Left lung (tissue), 14 donors: ENCODE measurements at places on chromosomes 4 and X. TPM values are rescaled to one million over a fixed set of nuclear protein-coding genes. Genes with fewer than 3 reads are reported as not detected.

GRCh38 chrX:126272795-126273497 lies 106.9 kb upstream of the DCAF12L2 start:
- no peaks in the 10 kb centered on the region for H3K27me3 ChIP-seq
- H3K36me3 ChIP-seq = no peaks in the 10 kb centered on the region
- no peak overlapping the region for H3K27ac ChIP-seq
- H3K4me3 ChIP-seq = no peak overlapping the region
- H3K4me1 ChIP-seq = no peaks in the 10 kb centered on the region

DNA sequence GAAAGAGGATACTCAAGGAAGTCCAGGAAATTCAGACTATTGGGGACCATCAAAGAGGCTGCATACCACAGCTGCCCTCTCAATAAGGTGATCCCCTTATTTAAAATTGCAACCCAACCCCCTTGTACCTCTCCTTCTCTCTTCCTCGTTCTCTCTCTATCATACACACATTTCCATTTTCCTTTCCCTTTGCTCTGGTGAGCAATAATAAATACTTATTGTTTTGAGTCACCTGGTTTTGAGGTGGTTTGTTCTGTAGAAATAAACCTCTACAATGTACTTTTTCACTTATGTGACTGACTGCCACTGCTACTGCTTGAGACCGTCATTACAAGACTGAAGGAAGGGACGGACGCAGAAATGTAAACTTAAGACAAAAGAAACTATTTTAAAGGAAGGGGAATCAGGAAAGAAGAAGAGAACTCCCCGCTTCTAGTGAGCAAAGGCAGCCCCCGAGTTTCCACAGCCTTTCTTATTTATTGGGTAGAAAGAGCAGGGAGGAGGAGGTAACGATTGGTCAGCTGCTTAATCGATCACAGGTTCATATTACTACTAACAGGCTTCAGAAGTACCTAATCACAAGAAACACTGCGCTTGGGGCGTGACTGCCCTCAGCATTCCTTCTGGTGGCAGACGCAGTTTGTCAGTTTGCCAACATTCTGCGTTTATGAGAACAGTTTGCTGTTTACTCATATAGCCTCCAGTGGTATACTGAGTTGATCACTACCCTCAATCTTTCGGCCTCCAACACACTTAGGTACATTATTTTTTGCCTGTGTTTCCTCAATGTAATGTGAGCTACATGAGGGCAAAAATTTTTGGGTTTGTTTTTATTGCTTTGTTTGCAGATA lies 16.9 kb upstream of the TMEM165 start:
- no peak overlapping the region for H3K4me3 ChIP-seq
- H3K27me3 ChIP-seq = no peaks in the 10 kb centered on the region
- no peaks in the 10 kb centered on the region for H3K36me3 ChIP-seq
- H3K27ac ChIP-seq = no peak overlapping the region

GRCh38 chr4:128827296-128827695 lies 17.8 kb downstream of the JADE1 start:
- H3K27me3 ChIP-seq = no peaks in the 10 kb centered on the region
- H3K27ac ChIP-seq = no peak overlapping the region
- DNase-seq = no peak
- no peak overlapping the region for H3K4me3 ChIP-seq
- H3K4me1 ChIP-seq = peaks cover 52% of the 10 kb centered on the region

GRCh38 chrX:15751155-15751819 lies 13.2 kb downstream of the CA5B start:
- H3K27ac ChIP-seq = peak overlapping the region; percentile 78
- H3K4me3 ChIP-seq = no peak overlapping the region
- no peaks in the 10 kb centered on the region for H3K36me3 ChIP-seq
- H3K4me1 ChIP-seq = peaks cover 17% of the 10 kb centered on the region
- DNase-seq = no peak

GRCh38 chrX:37943554-37944344 lies 62.6 kb upstream of the SYTL5 start:
- H3K4me3 ChIP-seq = no peak overlapping the region
- no peak overlapping the region for H3K27ac ChIP-seq
- H3K27me3 ChIP-seq = no peaks in the 10 kb centered on the region
- no peak for DNase-seq
- no peaks in the 10 kb centered on the region for H3K36me3 ChIP-seq
- no peaks in the 10 kb centered on the region for H3K4me1 ChIP-seq

DNA sequence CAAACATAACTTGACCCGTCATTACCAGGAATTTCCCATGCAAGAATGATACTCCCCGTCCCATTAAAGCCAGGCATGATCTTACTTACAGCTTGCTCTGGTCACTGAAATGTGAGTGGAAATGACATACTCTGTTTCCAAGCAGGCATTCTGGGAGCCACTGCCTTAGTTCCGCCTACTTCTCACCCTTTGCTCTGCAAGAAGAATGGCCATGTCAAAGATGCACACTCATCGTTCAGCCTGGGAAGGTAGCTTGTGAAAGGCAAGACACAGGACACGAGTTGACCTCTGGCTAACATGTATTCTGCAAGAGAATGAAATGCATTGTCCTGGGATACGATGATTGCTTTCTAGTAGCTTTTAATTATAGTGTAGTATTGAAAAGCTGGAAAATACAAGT lies 1144.4 kb downstream of the NLGN4X start:
- H3K36me3 ChIP-seq = no peaks in the 10 kb centered on the region
- H3K4me1 ChIP-seq = no peaks in the 10 kb centered on the region
- no peaks in the 10 kb centered on the region for H3K27me3 ChIP-seq
- DNase-seq = no peak

GRCh38 chr4:10456260-10456594 lies 999 bp downstream of the ZNF518B start:
- H3K4me1 ChIP-seq = peaks cover 20% of the 10 kb centered on the region
- H3K27me3 ChIP-seq = peaks cover 39% of the 10 kb centered on the region
- peak overlapping the region; percentile 57 for H3K27ac ChIP-seq

DNA sequence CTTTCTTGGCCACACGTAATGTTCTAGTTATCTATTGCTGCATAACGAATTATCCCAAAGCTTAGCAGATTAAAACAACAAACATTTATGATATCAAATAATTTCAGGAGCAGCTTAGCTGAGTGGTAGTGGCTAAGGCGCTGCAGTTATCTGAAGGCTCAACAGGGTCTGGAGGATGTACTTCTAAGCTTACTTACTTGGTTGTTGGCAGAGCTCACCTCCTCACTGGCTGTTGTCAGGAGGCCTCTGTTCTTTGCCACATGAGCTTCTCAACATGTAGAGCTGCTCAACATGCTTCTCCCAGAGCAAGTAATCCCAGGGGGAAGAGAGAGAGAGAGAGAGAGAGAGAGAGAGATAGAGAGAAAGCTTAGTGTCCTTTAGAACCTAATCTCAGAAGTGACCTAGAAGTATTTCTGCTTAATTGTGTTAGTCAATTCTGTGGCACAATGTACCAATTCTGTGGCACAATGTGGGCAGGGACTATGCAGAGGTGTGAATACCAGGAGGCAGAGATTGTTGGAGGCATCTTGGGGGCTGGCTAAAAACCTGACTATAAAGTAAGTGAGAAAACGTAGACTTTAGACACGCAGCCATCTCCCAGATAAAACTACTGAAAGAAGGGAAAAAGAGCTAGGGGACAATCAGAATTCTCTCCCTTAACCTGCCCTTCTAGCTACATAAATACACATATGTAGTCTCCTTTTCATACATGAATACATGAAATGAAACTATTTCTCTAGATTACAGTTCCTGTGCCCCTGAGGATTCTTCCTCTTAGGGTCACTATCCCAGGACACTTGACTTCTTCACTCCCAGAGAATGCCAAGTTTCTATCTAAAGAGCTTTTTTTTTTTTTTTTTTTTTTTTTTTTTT lies 40.2 kb downstream of the HOPX start:
- no peaks in the 10 kb centered on the region for H3K4me1 ChIP-seq
- no peak for DNase-seq
- H3K27ac ChIP-seq = no peak overlapping the region
- H3K27me3 ChIP-seq = no peaks in the 10 kb centered on the region

- H3K36me3 ChIP-seq = peaks cover 16% of the 10 kb centered on the region
- H3K27ac ChIP-seq = no peak overlapping the region
- DNase-seq = no peak
- no peaks in the 10 kb centered on the region for H3K27me3 ChIP-seq
These were observed 733 bp downstream of the CCNA2 start for GRCh38 chr4:121822796-121823504.

DNA sequence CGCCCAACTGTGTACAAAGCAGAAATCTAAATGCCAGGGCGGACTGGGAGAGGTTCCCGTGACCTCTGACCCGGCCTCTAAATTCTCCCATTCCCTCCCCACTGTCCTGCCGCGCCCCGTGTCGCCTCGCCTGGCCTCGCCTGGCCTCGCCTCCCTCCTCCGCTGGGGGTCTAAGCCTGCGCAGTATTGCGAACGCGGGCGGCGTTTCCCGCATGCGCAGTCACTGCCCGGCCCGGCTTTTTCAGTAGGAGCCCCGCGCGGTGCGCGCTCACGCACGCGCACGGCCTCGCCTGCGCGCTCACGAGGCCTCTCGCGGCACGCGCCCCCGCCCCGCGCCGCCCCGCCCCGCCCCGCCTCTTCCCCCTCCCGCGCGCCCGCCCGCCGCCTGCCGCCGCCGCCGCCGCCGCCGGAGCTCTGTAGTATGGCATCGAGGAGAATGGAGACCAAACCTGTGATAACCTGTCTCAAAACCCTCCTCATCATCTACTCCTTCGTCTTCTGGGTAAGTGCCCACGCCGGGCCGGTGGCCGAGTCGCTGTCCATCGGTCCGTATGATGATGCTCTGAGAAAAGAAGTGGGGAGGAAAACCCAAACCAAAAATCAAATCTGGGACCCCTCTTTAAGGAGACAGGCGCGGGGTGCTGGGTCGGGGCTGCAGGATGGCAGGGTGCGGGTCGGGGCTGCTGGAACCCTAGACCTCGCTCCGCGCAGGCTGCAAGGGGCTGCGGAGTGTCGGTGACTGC lies at the start of gene TSPAN7:
TSS of gene TSPAN7 (plus strand) at position 417 of the 743 bp plus-strand sequence. CDS start at position 422, 5 bp downstream.
- H3K4me1 ChIP-seq = no peaks in the 10 kb centered on the region
- no peaks in the 10 kb centered on the region for H3K27me3 ChIP-seq
- H3K4me3 ChIP-seq = peak within 1 kb of the TSS; percentile 50
- DNase-seq = peak; percentile 80

GRCh38 chr4:161249779-161250440 lies 913.9 kb downstream of the FSTL5 start:
- H3K4me1 ChIP-seq = no peaks in the 10 kb centered on the region
- H3K27me3 ChIP-seq = no peaks in the 10 kb centered on the region
- DNase-seq = no peak
- H3K36me3 ChIP-seq = no peaks in the 10 kb centered on the region

DNA sequence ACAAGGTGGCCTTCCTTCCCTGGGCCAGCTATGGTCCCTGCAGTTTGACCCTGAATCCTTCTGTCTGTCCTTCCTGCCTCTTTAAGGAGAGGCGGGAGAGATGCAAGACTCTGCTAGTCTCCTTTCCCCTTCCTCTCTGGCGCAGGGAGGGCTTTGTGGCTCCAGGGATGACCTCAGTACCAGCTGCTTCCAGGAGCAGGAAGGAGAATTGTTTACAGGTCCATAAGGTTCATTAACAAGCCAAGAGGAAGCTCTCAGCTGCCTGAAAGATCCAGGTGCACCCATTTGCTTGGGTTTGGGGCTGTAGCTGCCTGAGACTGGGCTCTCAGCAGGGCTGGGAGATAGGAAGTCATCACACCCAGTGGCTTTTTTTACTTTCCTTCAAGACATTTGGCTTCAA lies 4.0 kb upstream of the FATE1 start:
- DNase-seq = no peak
- no peaks in the 10 kb centered on the region for H3K4me1 ChIP-seq
- no peaks in the 10 kb centered on the region for H3K27me3 ChIP-seq
- no peak overlapping the region for H3K27ac ChIP-seq
- H3K36me3 ChIP-seq = no peaks in the 10 kb centered on the region

- no peaks in the 10 kb centered on the region for H3K36me3 ChIP-seq
- no peaks in the 10 kb centered on the region for H3K27me3 ChIP-seq
- DNase-seq = no peak
- H3K4me1 ChIP-seq = no peaks in the 10 kb centered on the region
- no peak overlapping the region for H3K27ac ChIP-seq
- no peak overlapping the region for H3K4me3 ChIP-seq
These were observed 270.7 kb downstream of the GRXCR1 start for GRCh38 chr4:43163101-43163792.

- no peak for DNase-seq
- no peaks in the 10 kb centered on the region for H3K4me1 ChIP-seq
- no peaks in the 10 kb centered on the region for H3K36me3 ChIP-seq
- H3K4me3 ChIP-seq = no peak overlapping the region
- H3K27ac ChIP-seq = no peak overlapping the region
These were observed 5.7 kb downstream of the JAKMIP1 start for GRCh38 chr4:6194458-6195195.

GRCh38 chr4:1359976-1360375 lies 13.0 kb downstream of the UVSSA start:
- no peaks in the 10 kb centered on the region for H3K36me3 ChIP-seq
- peaks cover under 1% of the 10 kb centered on the region for H3K4me1 ChIP-seq
- H3K27me3 ChIP-seq = no peaks in the 10 kb centered on the region
- H3K27ac ChIP-seq = no peak overlapping the region

DNA sequence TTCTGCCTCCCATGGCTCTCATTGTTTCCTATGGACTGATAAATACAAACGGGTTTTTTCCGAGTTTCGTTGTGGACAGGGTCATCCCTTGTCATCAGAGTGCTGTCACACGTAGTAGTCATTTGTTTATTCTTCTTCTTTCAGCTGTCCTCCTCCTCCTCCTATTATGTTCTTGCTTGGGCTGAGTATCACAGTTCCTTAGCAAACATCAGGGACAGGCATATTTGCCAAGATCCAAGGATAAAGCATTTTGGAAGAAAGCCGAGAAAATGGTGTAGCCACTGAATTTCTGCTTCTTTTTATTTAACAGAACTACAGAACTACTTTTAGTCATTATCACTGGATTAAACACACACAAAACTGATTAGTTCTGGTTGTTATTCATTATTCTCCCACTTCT lies 167.9 kb downstream of the MAML3 start:
- H3K4me3 ChIP-seq = no peak overlapping the region
- no peak for DNase-seq
- no peak overlapping the region for H3K27ac ChIP-seq

- H3K4me1 ChIP-seq = no peaks in the 10 kb centered on the region
- no peaks in the 10 kb centered on the region for H3K27me3 ChIP-seq
- H3K36me3 ChIP-seq = no peaks in the 10 kb centered on the region
- H3K4me3 ChIP-seq = no peak overlapping the region
These were observed 110.9 kb upstream of the ANK2 start for GRCh38 chr4:112938461-112939058.

GRCh38 chr4:3486541-3487540 lies 23.7 kb downstream of the DOK7 start:
- H3K27ac ChIP-seq = no peak overlapping the region
- H3K4me1 ChIP-seq = no peaks in the 10 kb centered on the region
- DNase-seq = no peak
- H3K4me3 ChIP-seq = no peak overlapping the region
- H3K27me3 ChIP-seq = peaks cover 88% of the 10 kb centered on the region

The PWWP3B gene
- 0.87 TPM for total RNA-seq

The AREG gene
- 130 TPM for total RNA-seq

The CD40LG gene
- 0.92 TPM for total RNA-seq

The USP9X gene
- 83.3 TPM for total RNA-seq

The PNCK gene
- not detected for total RNA-seq

The COL4A6 gene
- 1.2 TPM for total RNA-seq

The KLHL4 gene
- 4.4 TPM for total RNA-seq
